ENCODE measurements at places on chromosomes 16 and 17.
A peak's percentile ranks its signal among the peaks of the same experiment; 100 is the strongest.

- DNase-seq: no peak
These were observed 66.2 kb downstream of the IRF8 start for GRCh38 chr16:85965125-85965524.

GRCh38 chr17:40093005-40093579 is 7.3 kb downstream of the NR1D1 start:
- DNase-seq: no peak

DNA sequence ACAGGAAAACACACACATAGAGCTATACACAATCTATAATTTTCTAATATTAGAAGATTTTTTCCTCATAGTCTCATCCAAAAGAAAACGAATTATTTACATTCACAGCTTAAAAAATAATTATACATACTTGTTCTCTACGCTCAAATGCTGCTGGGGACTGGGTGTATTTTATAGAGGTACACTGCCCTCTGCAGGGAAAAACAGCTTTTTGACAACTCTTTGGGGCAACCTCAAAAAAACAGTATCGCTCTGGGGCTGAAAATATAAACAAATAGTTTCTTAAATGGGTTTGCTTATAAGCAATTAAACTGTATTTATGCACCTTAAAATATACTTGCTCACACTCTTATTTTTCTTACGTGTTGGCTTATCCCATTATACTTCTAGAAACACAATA is 261.8 kb upstream of the PSMD7 start:
- DNase-seq: no peak

DNA sequence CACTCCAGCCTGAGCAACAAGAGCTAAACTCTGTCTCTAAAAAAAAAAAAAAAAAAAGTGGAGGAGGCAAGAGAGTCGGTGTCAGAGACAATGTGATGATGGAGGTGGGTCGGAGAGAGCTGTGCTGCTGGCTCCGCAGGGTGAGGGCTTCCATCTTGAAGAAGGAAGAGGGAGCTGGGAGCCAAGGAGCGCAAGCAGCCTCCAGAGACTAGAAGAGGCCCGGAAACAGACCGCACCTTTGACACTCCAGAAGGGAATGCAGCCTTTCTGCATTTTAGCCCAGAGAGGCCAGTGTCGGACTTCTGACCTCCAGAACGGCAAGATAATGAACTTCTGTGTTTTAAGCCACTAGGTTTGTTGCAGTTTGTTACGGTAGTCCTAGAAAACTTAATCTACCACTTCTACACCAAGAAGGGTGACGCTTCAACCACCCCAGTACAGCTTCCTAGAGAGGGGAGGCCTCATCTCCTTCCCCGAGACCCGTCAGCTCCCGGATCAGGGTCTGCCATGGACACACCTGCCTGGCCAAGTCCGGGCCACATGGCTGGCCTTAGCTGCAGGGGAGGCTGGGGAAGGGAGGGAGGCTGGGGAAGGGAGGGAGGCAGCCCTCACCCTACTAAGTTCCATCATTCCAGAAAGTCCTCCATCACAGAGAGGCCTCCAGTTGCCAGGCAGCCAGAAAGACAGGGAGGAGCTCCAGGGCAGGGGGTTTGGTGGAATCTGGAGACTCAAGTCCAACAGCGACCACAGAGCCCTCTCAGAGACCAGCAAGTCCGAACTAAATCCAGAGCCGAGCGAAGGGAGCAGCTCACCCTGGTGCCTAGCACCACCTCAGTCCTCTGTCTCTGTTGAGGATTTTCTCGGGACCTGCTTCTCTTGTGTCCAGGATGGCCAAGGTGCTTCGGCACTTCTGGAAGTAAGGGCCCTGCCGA is 13.2 kb upstream of the RBFOX3 start:
- DNase-seq: no peak

- DNase-seq: no peak
These were observed 122.7 kb downstream of the RGS9 start for GRCh38 chr17:65259696-65260485.

GRCh38 chr16:14232106-14232864 is 161.2 kb downstream of the MRTFB start:
- DNase-seq: no peak

- DNase-seq: no peak
These were observed 9.0 kb downstream of the CRK start for GRCh38 chr17:1447052-1447451.

- DNase-seq: no peak
These were observed 118.0 kb upstream of the PLCG2 start for GRCh38 chr16:81661082-81661481.

DNA sequence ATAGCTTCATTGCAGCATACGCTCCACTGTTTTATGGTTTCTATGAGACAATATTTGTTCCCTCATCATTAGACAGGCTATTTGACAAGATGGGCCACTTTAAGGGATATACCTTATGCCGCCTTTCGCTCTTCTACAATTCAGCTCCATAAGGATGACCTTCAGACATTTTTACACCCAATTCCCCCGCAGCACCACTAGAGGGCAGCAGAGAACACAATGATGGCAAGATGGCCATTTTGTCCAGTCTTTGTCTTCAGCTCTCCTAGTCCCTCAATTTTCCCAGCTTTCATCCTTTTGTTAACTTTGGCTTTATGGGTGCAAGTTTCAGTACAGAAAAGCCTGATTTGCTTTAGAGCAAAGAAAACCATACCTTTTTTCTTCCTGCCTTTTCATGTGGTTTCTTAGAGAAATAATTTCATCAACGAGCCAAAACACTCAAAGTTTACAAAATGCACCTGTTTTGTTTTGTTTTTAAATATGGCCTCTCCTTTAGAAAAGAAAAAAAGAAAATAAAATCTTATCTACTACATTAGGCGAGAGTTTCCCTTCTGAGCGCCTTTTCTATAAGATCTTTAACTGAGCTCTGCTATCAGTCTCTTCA is 355.3 kb downstream of the TOX3 start:
- peak; percentile 24 for DNase-seq

DNA sequence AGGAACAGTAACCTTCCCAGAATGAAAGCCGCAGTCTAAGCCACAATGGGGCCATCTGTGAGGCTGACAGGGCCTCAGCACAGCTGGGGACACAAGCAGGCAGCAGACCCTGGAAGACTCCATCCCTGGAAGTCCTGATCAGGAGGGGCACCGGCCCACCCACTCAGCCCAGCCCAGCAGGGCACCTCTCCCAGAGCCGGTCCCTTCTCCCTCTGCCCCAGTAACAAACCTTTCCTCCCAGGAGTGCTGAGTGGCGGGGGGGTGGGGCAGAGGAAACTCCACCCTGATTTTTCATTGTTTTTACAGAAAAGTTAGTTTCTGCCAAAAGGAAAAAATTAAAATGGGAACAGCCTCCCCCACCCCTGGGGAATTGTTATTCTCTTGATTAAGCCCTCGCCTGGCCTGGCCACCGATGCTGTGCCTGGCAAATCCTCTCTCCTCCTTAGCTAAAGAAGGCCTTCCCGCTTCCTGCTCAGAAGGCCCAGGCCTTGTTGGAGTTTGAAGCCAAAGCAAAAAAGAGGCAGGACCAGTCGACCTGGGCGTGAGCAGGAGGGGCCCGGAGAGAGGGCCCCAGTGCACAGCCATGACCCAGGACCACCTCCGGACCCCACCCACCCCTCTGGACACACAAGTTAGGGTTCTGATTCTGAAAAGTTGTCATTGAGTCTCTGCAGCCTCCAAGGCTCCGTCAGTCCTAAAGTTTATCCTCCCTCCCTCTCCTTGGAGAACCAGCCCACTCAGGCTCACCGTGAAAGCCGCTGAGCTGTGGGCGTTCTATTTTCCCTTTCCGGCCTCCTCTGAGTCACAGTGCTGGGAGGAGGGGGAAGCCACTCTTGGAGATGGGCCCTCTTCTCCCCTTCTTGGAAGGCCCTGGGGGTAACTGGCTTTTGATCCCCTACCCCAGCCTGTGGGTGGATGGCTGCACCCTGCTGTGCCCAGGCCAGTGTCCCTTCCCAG is 128.4 kb upstream of the TNRC6C start:
- no peak for DNase-seq

GRCh38 chr16:4679850-4680636 is 13.3 kb upstream of the NUDT16L1 start:
- DNase-seq: no peak

DNA sequence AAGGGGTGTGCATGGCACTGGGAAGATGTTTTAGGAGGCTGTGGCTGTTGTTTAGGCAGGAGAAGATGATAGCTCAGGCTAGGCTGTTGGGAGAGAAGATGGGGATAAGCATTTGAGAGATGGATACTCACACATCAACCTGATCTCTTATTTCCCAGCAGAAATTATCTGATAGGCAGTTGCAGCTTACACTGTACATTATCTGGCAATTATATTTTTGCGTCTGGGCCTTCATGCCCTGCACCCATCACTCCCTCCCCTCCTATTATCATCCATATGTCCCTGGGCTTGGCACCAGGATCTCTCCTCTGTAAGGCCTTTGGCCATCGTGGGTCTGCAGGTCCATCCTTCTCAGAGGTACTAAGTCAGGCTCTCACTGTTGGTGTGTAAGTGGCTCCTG is 401.0 kb upstream of the EEF2KMT start:
- no peak for DNase-seq

DNA sequence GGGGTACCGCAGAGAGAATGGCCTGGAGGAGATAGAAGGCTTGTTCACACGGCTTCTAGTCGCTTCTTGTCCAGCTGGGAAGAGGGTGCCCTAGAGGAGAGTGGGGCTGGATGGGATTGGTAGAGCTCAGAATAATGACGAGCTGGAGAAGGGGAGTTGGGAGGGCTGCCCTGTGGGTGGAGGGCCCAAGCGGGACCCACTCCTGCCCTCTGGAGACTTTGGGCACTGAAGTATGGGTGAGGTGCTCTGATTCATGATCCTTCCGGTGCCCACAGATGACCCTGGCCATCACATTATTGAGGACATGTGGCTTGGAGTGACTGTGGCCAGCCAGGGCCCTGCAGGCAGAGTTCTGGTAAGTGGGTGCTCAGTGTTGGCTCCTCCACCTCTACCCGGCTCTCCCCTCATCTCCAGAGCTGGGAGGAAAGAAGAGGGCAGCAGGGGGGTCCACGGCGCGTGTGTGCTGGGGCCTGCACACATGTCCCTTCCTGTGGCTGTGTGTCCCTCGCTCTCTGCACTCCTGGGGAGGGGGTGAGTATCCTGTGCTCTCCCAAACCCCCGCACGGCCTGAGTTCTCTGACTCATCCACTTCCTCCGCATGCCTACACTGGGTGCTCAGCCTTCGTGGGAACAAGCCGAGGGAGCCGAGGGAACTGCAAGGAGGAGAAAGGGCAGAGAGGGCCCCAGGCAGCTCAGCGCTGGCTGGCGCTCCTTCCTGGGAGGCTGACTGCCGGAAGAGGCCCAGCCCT is 8.5 kb downstream of the ITGA3 start:
- DNase-seq: peak; percentile 95

GRCh38 chr16:83171396-83171795 is 544.6 kb downstream of the CDH13 start:
- no peak for DNase-seq

GRCh38 chr16:57509231-57509923 is 23.1 kb upstream of the DOK4 start:
- DNase-seq: no peak

GRCh38 chr17:73196500-73196899 is 3.6 kb downstream of the COG1 start:
- no peak for DNase-seq

Measured in HS-27A (cell line).